ENCODE measurements at places on chromosomes 4 and X.
A peak's percentile ranks its signal among the peaks of the same experiment; 100 is the strongest.

GRCh38 chr4:143251779-143252178 lies 67.1 kb downstream of the USP38 start:
- DNase-seq = no peak

DNA sequence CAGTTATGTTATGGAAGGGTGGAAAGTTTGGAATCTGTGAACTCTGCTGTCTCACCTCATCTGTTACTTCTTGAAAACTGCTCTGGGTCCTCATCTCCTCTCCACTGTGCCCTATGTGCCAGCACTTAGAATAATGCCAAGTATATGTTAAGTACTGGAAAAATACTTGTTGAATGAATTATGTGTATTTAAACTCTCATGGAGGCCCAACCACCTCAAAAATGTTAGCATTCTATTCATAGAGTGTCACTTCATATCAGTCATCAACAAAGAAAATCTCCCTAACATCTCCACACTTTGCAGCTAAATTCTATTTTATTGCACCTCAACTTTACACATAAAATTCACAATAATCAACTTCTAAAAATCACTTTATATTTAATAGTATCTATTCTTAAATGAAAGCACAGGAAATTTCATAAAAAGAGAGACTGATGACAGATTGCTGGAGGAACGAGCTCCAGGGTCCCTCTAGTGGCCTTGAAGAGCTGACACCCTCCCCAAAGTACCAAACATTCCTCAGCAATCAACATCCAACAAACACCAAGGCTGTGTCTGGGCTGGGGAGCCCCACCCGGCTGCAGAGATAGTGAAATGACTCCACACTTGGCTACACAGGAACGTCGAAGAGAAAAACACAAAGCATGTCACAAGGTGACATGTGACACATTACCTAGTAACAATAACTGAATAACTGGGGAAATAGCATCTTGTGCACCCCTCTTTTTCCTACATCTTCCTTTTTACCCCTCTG lies 45.8 kb downstream of the SLC39A8 start:
- DNase-seq = peak; percentile 15

GRCh38 chrX:19832191-19832965 lies 55.0 kb downstream of the SH3KBP1 start:
- DNase-seq = no peak

DNA sequence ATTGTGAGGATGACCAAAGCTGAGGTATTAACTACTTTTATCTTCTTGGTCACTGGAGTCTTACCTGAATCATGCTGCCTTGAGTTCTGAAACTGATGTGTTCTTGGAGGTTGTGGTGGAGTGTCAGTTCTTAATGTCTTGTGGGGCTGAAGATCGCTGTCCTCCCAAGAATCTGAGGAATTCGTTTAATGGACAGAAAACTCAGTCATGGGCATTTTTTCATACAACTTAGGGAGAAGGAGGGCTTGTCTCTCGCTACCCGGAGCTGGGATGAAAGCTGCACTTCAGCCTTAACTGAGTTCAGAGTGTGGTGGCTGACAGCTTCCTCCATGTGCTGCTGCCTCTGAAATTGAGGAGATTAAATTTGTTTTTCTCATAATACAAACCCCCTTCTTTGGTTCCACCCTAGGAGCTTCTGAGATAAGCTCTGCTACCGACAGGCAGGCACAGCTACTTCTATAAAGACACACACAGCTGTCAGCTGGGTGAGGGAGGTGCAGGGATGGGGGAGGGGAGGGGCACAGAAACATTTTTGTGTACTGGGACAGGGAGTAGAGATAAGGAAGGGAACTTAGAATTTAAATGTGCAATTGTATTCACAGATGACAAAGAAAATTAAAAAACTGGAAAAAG lies 30.8 kb downstream of the RBBP7 start:
- DNase-seq = no peak

- no peak for DNase-seq
Observed at GRCh38 chrX:40120838-40121580, 23.3 kb upstream of the BCOR start.

DNA sequence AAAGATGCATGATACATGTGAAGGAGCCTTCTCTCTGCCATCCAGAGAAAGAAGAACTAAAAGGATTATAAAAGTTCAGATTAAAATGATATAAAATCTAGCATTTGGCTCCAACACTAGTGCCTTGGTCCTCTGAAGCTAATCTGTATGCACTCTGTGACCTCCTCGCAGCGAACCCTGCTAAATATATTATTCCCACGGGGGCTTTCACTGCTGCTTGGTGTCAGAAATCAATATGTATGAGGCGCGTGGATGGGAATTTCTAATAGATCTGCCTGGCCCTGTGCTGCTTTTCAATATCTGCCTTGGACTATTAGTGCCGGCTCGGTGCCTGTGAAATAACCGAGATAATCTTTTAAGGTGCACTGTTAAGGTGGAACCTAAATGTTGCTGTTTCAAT lies 69.7 kb downstream of the CXXC4 start:
- peak; percentile 14 for DNase-seq

GRCh38 chr4:186236126-186236525 lies 8.8 kb downstream of the KLKB1 start:
- no peak for DNase-seq

DNA sequence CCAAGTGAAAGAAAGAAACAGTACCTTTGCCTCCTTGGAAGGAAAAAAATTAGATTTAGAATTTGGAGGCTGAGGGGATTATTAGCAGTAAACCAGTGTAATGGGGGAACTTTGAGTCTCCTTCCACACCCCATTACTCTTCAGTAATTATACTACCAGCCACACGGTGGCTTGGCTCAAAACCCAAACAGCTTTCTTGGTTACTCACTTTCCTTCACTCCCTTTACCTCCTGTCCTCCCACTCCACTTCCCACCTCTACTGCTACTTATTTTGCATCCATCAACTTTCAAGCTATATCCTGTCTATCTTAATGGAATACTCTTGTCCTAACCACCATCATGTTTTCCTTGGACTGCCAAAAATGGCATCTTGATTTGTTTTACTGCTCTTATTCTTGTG lies 310.6 kb upstream of the AADAT start:
- DNase-seq = no peak

GRCh38 chrX:72498782-72499181 lies 73.9 kb downstream of the HDAC8 start:
- no peak for DNase-seq

DNA sequence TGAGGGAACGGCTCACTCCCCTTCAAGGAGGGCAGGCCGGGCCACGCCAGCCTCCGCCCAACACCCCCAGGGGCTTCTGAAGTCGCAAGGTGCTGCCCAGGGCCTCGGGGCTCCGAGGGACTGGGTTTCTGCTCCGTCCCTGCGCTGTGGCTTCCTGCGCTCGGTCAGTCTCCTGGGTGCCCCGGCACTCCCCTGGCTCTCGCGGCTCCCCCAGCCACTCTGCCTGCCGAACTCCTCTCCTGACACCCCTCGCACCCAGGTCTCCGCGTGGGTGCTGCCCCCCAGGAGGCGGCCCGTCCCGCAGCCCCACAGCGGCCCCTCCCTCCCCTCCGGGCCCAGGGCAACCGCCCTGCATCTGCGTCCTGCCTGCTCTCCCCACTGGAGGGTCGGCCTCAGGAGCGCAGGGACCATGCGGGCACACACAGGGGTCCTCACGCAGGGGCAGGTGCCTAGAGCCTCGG lies 151.9 kb downstream of the AFAP1 start:
- DNase-seq = no peak

- DNase-seq = no peak
Observed at GRCh38 chr4:122894827-122895226, 27.6 kb downstream of the NUDT6 start.

- no peak for DNase-seq
Observed at GRCh38 chr4:134201216-134202161, at the start of gene PABPC4L. TSS of gene PABPC4L (minus strand) at chr4:134201789. CDS start at chr4:134201019, 770 bp downstream.

DNA sequence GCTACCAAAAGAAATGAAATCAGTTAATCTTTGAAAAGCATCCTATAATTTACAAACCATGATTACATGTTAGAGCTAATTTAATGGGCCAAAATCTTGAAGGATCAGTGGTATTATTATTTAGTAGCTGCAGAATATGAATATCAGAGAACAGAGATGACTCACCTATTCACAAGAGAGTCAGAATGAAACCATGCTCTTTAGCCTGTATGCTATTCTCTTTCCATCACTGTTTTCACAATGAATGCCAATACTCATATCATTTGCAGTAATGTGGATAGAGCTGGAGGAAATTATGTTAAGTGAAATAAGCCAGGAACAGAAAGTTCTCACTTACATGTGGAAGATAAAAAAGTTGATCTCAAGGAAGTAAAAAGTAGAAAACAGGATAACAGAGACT lies 414.1 kb downstream of the CENPC start:
- no peak for DNase-seq

- DNase-seq = no peak
Observed at GRCh38 chr4:81490403-81491160, 18.9 kb upstream of the RASGEF1B start.

- DNase-seq = no peak
Observed at GRCh38 chr4:31275906-31276305, 555.7 kb downstream of the PCDH7 start.

- no peak for DNase-seq
Observed at GRCh38 chr4:48343035-48343434, 1.7 kb downstream of the SLAIN2 start.

- no peak for DNase-seq
Observed at GRCh38 chr4:167614866-167615265, 380.6 kb upstream of the SPOCK3 start.

- DNase-seq = no peak
Observed at GRCh38 chr4:26144526-26145155, 176.2 kb upstream of the RBPJ start.

DNA sequence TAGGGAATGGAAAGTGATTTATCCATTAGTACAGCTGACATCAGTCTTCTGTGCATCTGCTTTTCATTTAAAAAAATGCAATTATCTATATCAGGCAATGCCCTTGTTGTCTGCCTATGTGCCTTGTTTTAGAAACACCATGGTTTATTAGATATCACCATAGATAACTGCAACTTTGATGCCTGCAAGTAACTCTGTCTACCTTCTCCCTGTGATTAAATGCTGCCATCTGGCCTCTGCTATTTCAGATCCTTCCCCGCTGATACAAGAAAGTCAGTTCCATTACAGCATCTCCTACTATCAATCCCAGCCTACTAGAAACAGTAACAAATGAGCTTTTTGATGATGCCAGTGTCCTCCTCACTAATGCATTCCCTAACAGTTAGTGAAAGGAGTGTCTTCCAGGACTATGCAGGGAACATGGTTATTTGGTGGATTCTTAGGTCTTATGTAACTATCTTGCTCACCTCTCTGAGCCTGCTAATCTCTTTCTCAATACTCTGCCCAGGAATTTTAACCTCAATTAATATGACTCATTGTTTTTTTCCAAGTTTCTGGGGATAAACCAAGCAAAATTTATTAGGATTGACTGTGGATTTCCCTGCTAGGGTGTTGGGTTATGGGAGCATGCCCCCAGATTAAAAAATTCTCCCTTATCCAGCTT lies 444.9 kb downstream of the RAPGEF2 start:
- no peak for DNase-seq

- no peak for DNase-seq
Observed at GRCh38 chrX:67104982-67105757, 438.7 kb upstream of the AR start.

- no peak for DNase-seq
Observed at GRCh38 chr4:24741910-24742309, 53.5 kb upstream of the SOD3 start.

- no peak for DNase-seq
Observed at GRCh38 chr4:6225469-6225868, 25.1 kb upstream of the JAKMIP1 start.

- DNase-seq = no peak
Observed at GRCh38 chrX:44580466-44580865, 37.8 kb upstream of the FUNDC1 start.

DNA sequence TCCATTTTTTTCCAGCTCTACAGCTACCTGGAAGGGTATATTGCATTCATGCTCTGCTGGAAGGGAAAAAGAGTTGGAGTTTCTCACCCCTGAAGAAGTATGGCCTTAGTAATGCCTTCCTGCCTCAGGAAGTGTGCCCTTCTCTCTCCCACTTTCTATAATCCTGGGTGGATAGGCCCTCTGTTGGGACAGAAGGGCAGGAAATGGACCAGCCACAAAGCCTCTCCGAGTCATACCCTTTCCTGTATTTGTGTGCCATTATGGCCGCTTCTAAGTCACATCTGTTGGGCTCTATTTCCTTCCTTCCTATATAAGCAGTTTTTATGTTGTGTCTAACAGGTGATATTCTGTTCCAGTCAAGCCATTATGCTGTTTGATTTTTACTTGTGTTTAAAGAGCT lies 74.8 kb upstream of the SMARCA5 start:
- DNase-seq = no peak

DNA sequence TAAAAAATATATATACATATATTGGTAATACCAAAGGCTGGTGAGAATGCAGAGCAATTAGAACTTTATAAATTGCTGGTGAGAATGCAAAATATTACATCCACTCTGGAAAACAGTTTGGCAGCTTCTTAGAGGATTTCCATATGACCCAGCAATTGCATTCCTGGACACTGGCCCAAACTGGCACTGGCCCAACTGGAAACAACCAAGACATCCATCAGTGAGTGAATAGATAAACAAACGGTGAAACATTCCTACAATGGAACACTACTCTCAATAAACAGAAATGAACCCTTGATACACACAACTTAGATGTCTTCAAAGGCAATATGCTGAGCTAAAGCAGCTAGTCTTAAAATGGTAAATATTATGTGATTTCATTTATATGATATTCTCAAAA lies 524.2 kb downstream of the IQCM start:
- DNase-seq = no peak

DNA sequence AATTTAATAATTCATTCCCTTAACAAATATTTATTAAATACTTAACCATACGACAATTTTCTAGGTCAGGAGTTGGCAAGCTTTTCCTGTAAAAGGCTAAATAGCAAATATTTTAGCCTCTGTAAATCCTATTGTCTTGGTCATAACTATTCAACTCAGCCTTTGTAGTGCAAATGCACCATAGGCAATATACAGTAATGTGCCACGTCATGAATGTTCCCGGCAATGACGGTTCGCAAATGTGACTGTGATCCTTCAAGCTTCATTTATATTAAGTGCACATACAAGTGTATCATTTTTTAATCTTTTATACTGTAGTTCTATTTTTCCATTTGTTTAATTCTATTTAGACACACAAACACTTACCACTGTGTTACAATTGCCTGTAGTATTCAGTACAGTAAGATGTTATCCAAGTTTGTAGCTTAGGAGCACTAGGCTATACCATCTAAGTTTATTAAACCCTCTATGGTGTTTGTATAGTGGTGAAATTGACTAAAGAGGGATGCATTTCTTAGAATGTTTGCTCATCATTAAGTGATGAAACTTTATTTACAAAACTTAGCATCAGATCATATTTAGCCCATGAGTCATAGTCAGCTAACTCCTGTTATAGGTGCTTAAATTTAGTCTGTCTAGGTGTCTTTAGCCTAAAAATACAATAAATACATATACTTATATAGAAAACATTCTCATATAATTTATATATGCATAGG lies 553.6 kb downstream of the STPG2 start:
- DNase-seq = no peak

- DNase-seq = no peak
Observed at GRCh38 chrX:8988446-8988845, 45.5 kb downstream of the FAM9B start.
